DMS79 treated with DMSO at 0.1 percent for 48 hours (cell line): ENCODE measurements at places on chromosomes 12 and 14.

DNA sequence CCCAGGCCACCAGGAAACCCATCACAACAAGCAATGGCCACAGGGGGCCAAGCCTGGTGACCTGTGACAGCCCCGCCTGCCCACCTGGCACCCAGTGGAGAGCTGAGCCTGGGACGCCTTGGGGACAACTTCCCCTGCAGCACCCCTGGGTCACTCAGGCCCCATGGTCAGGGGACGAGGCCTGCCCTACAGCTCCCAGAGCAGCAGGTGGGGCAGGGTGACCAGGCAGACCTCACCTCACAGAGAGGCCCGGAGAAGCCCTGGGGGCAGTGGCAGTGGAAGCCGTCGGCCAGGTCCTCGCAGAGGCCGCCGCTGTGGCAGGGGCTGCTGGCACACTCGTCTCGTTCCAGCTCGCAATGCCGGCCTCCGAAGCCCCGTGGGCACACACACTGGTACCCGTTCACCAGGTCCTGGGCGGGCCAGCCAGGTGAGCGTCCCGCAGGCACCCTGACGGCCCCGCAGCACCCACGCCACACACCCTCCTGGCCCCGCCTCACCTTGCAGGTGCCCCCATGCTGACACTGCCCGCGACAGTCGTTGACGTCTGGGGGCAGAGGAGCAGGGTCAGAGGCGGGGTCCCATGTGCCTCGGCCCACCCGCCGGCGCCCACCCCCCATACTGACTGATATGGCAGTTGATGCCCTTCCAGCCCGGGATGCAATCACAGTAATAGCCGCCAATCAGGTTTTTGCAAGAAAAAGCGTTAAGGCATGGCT, 18.1 kb downstream of the JAG2 start:
- DNase-seq: no peak

DNA sequence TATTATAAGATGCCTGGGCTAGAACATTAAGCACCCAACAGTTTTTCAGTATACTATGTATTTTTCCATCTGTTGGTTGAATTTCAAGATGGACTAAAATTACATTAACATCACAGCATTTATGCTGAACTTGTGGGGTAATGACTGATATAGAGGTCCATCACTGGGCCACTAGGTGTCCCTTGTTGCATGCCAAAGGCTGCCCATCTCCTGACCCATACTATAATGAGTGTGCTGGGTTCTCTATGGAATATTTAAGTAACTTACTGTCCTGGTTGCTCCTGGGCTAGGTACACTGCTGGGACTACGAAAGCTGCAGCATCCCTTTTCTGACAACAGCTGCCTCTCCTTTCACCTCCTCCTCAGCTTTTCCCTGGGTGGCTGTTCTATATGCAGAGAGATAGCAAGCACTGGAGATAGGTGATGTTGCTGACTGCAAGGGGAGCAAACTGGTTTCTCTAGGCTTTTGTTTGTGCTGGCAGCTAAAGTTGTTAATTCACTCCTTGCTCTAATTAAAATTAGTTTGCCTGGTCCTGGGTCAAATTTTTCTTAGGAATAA, 138.6 kb upstream of the TRHDE start:
- no peak for DNase-seq

DNA sequence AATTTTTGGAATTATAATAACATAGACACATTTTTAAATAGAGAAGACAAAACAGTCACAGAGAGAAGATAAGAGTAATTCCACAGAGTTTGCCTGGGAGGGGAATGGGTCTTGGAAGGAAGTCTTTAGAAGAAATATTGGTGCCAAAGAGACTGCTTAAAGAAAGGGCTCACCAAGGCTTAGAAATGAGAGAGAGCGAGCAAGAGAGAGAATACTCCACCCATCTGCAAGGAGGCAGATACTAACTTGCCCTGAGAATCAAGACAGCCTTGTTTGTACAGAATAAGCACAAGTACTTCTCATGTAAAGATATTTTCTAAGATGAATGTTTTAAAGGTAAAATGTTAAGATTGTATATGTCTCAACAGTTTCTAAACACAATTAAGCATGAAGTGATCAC, 165.5 kb downstream of the SLC38A4 start:
- DNase-seq: no peak

DNA sequence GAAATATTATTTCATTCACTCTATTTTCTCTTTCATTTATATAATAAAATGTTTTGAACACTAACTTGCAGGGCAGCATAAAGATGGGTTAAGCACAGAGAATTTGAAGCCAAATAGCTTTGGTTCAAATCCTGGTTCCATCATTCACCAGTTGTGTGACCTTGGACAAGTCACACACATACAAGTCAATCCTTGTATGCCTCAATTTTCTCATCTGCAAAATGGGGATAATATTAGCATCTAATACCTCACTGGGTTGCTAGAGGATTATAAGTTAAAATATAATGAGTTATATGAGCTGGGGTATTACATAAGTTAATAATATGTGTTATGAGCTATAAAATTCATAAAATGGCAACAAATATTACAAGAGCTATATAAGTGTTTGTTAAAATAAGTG, 94.9 kb downstream of the SOX5 start:
- DNase-seq: no peak

DNA sequence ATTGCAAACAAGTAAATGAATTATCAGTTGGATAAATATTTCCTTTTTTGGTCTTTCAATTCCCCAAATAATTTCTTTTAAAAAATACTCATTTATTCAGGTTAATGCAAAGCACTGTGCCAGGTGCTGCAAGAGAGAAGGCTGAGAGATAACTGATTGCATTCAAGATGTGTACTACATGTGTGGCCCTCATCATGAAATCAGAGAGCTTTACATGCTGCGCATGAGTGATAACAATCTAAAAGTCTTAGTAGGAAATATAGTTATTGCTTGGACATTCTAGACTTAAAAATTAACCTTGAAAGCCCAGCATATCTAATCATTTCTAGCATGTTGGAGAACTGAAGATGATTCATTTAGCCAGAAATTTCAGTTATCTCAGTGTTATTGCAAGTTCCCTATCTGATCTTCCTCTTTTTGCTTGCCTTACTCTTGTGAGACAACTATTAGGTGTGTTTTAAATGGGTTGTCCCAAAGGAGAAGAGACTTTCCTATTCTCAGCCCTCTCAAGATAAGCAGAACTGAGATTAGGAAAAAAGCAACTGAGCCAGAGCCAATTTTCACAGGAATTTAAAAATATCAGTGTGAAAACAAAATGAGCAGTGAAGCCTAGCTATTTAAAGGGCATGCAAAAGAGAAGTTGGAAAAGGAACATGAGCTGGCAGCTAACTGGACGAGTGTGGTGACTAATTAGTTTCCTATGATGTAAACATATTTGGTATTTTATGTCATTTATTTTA, 60.9 kb downstream of the PLEKHA5 start:
- no peak for DNase-seq

DNA sequence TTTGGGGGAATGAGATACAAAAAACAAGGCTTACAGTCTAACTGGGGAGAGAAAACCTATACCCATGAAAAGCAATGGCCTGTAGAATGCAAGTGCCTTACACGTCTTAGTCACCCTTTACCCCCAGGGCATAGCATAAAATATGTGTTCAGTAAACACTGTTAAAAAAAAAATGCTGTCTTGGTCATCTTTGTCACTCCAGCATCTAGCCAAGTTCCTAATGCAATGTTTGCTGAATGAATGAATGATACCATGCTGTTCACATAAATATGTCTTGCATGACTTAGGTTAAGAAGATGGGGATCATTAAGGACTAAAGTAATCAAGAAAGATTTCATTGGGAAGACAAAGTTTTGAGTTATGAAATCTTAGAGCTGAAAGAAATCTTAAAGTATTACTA, 38.5 kb downstream of the PPP2R5E start:
- DNase-seq: no peak

DNA sequence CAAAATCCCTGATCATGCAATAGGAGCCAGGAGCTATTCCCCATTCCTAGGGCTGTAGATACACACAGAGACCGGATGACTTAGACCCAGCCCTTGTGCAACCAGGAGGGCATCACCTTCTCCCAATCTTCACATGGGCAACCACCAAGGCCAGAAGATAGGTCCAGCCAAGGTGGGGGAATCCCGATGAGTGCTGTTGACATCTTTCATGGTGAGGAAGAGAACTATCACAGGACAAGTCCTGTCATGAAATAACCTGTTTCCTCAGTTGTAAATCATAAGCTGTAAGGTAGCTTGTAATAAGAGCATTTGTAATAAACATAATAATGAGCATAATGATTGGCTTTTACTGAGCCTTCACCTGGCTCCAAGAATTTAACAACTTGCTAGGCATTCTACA, 89.5 kb downstream of the GCH1 start:
- DNase-seq: no peak

DNA sequence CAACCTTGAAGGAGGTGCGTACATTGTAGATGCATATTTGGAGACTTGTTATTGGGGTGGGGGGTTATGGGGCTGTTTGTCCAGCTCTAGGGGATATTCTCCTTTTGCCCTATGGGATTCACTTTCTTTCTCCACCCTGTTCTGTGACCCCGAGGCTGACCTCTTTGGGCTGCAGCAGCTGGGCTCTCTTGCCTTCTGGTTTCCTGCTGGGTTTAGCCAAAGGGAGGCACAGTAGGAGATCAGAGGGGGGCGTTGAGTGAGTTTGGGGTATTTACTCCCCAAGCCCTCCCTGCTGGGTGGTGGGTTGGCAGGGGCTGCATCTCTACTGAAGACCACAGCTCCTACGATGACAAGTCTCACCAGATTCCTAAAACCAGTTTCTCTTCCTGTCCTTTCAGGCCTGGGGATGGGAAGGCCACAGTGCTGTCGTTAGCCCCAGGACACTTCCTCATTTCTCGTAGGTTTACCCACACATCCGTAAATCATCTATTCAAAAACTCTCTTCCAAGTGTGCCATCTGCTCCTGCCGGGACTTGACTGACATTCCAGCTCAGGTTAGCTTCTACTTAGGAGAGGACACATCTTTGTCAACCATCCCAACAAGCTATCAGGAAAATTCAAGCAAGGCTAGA, 127.1 kb downstream of the TMEM30B start:
- DNase-seq: no peak

DNA sequence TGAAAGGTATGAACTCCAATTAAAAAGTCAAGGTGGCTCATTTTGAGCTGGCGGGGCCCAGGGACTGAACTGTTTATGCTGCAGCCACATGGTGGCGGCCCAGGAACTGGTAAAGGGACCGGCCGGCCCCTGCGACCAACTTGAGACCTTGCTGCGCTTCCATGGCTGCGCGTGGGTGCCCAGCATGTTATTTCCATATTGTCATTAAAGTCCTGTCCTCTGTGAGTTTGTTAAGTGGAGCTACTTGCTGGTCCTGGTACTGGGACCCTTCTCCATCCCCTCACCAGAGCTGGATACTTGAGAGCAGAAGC, 62.3 kb downstream of the BEGAIN start:
- DNase-seq: no peak

GRCh38 chr14:103546652-103547454, 15.6 kb downstream of the BAG5 start:
- DNase-seq: peak; percentile 58

- no peak for DNase-seq
Observed at GRCh38 chr14:74528406-74528805, 34.8 kb downstream of the ISCA2 start.

DNA sequence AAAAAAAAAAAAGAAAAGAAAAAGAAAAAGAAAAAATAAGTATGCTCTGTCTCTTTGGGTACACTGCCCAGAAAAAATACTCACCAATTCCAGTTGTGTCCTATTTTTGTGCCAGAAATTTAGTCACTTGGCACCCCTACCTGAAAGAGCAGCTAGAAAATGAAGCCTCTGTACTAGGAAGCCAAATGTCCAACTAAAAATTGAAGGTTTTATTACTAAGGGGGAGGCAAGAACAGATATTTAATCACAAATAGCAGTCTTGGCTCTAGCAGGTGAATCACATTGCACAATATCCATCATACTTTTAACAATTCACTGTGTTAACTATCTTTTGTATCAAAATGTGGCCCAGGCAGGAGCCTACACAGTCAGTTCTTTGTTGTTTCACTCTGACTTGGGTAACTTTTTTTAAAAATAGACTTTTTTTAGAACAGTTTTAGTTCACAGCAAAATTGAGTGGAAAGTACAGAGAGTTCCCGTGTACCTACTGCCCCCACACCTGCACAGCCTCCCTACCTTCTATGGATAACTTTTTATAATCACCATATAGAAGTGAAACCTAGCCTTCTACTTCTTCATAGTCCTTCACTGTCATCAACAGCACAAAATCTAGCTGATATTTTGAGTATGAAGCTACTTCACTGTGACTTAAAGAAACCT, 87.1 kb upstream of the ATF7IP start:
- no peak for DNase-seq

- DNase-seq: no peak
Observed at GRCh38 chr14:92248696-92249095, 74.3 kb upstream of the SLC24A4 start.

DNA sequence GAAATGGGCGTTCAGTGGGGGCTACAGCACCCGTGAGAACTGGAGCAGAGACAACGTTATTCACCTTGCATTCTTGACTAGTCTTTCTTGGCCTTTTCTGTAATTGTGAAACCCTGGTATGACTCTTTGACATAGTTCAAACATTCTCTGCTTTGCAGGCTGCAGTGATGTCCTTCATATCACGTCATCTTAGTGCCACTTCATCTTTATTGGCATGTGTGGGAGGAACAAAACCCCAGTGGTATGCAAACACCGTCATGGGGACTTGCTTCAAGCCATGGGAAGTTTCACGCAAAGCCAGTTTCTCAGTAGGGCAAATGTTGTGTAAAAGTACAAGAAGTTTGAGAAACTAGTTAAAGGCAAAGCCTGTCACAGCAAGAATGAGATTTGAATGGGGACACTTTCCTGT, 20.2 kb upstream of the DUSP16 start:
- DNase-seq: no peak

DNA sequence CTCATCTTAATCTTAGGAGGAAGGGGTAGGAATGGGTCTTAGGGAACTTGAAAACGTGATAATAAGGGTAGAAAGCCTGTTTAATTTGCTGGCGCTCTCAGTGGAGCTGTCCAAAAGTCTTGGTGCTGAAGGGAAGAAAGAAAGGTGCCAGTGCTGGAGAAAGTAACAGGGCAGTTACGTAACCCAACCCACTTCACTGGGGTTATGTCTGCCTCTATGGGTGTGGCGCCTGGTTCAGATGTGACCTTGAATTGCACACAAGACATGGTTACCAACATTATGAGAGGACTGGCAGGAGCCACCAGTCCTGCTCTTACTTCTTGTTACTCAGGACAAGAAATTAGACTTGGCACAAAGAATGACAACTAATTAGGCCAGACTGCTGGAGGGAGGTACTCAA, 18.6 kb upstream of the GPATCH2L start:
- DNase-seq: no peak

- no peak for DNase-seq
Observed at GRCh38 chr12:15837141-15837790, 44.9 kb upstream of the STRAP start.
